ENCODE measurements at places on chromosomes 11 and 22. TPM values are rescaled to one million over a fixed set of nuclear protein-coding genes. Genes with fewer than 3 reads are reported as not detected.

Gene OR4A16
- total RNA-seq = not detected

Gene SLC22A25
- not detected for total RNA-seq

Gene GUCY1A2
- total RNA-seq = 0.18 TPM

Gene GAS2L1
- 1.2 TPM for total RNA-seq

Gene C11orf97
- not detected for total RNA-seq

Gene PTPN5
- total RNA-seq = not detected

Gene ACAD8
- total RNA-seq = 38.2 TPM

DNA sequence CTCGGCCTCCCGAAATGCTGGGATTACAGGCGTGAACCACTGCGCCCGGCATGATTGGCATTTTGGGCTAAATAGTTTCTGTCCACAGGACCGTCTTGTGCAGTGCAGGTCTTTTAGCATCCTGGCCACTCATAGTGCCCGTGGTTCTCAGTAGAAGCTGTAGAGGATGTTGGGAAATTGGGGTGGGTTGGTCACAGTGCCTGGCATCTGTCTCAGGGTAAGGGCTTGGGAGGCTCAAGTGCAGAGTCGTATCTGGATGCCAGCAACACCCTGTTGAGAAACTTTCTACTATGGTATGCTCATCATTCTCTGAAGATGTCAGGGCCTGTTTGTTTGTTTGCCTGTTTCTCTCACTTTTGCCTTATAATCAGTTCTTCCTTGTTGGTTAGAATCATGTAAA is 21.9 kb downstream of the UBE2L3 start:
- DNase-seq = no peak

GRCh38 chr11:86463120-86463519 is 88.4 kb downstream of the CCDC81 start:
- DNase-seq = no peak

- DNase-seq = no peak
Observed at GRCh38 chr11:12968826-12969225, 40.3 kb upstream of the RASSF10 start.

GRCh38 chr11:33706546-33706945 is 5.9 kb upstream of the C11orf91 start:
- DNase-seq = no peak

DNA sequence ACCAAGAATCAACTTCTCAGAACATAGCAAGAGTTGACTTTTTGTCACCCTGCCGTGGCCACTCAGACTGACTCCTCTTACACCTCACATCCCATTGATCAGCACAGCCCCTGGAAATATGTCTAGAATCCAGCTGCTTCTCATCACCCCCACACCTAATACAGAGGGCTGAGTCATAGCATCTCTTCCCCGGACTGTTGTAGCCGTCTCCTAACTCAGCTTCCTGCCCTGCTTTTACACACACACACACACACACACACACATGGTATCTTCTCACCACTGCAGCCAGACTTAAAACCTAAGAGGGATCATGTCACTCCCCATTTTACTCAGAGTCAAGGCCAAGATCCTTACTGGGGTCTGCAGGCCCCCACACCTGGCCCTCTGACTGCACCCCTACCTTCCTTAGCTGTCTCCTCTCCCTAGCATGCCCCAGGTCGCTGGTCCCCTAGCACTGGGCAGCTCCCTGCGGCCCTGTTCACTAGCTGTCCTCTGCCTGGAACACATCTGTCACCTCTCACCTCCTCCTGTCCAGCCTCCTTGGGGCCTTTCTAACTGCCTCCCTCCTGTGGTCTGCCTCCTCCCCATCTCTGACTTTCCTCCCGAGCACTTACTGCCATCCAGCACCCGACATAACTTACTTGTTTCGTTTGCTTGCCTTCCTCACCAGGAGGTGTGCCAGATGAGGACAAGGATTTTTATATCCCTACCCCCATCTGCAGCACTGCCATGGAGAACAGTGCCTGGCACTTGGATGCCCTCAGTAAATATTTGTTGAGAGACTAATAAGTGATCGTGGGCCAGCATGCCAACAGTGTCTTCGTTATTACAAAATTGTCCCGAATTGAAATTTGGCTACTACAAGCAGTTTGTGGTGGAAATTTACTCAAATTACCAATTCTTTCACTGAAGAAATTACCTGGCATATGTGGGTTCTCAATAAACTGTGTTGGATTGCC is 61.9 kb downstream of the BMAL1 start:
- no peak for DNase-seq

- no peak for DNase-seq
Observed at GRCh38 chr22:32475468-32476010, 928 bp downstream of the FBXO7 start.

GRCh38 chr22:24855794-24856193 is 49.8 kb downstream of the SGSM1 start:
- DNase-seq = no peak

DNA sequence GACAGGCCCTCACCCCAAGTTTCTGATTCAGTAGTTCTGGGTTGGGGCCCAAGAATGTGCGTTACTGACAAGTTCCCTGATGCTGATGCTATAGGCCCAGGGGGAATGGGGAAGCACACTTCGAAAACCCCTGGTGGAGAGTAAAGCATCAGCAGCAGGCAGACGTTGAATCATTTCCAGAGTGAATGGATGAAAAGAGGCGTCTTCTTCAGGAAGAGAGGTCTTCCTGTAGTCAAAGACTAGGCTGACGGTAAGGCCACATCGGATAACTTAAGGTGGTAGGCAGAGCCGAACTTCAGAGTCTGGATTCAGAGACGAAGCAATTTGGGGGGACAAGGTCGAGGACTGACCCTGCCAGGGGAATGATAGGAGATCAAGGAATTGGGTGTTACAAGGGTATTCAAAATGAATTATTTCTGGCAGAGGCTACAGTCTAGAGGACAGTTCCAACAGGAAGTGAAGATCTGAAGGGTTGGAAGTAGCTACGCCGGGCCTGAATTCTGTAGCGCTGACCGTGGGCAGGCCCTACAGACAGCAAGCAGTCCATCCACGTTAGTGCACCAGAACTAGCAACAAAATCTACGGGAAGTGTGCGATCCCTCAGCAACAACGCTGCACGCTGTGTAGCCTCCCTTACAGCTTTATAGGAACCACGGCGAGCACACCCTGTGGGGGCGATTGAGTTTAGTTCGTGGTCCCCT is 862 bp upstream of the CENATAC start:
- DNase-seq = peak; percentile 22

DNA sequence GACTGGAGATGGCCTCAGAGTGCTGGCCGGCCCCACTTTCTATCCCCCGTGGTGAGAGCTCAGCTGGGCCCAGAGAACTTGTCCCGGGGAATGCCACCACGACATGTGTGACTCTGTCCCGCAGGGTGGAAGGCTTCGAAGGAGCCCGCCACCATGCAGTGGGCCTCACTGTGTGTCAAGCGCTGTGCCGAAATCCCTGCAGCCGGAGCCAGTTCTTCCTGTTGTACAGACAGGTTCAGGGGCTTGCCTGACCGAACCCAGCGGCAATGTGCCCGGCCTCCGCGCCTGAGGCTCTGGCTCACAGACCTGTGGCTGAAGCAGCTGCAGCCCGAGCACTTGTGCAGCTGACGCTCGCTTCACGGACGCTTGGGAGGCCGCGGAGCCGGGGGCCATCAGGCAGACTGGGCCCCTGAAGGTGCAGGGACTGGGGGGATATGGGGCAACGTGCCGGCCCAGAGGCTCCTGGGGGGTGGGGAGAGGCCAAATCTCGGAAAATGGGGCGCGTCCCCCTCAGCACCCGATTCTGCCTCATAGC is 650 bp downstream of the PPM1F start:
- peak; percentile 16 for DNase-seq

DNA sequence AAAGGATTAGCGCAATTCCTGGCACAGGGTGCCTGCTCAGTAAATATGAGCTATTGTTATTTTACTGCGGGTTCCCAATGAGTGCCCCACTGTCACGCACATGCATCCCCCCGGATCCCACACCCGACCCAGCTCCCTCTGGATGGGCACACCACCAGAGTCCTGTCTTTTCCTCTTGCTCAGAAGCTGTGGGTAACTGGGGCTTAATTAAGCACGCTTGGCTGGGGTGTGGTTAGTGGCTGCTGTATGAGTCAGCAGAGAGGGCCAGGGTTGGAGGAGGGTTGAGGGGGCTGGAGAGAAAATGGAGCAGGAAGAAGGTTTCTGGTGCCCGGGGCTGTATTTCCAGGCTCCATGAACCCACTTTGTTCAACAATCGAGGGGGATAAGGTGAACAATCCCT is 30.3 kb upstream of the NECTIN1 start:
- no peak for DNase-seq

DNA sequence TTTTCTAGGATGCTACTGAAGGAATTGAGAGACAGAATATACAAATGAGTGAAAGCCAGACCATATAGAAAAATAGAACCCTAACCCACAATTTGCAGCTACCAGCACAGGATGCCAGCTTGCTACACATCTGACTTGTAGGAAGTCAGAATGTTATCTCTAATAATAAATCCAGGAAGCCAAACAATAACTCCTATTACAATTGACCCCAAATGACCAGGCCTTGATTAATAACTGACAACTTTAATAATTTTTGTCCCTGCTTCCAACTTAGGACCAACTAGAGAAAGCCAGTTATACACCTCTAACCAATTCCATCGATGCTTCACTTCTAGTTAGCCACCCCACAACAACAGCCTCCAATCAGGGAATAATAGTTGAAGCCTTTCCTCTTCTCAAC is 193.4 kb downstream of the CASP12 start:
- DNase-seq = no peak

DNA sequence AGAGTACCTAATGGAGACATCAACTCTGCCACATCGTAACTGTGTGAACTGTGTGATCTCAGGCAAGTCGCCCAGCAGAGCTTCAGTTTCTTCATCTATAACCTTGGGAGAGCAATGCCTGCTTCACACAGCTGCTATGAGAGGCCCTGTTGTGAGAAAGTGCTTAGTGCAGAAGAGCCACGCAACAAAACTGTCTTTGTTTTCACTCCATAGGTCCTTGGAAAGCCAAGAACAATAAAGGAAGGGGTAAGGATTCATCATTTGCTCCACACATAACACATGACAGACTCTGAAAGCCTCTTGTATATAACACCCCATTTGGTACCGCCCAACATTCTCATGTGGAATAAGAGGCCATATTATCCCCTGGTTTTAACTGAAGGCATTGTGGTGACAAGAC is 231.9 kb upstream of the ISX start:
- no peak for DNase-seq

DNA sequence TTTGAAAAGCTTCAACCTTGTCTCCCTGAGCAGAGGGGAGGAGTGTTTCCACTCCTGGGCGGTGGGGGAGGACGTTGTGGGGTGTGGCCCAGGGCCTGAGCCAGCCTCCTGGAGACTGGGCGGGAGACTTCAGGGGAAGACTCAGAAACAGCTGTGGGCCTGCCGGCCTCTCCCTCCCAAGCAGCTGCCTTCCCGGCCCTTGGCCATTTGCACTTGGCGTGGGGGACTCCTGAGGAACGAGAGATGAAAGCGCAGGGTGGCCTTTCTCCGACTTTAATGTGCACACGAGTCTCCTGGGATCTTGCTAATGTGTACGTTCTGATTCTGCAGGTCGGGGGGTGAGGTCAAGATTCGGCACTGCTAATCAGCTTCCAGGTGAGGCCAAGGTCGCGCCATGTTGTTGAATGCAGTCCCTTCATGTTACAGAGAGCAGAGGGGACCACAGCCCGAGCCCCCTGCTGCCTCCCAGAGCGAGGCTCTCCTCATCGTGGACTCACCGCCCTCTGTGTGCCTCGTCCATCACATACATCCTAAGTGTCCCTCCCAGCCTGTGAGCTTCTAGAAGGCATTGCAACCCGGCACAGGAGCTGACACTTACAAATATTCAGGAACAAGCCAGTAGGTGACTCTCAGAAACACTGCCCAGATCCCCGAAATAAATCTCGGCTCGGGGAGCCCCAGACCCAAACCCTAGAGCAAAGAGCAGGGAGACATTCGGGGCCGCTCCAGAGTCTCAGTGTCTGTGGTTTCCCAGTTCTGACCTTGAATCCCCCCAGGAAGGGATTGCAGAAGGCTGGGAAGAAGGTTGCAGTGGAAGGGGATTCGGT is 7.7 kb downstream of the LIF start:
- no peak for DNase-seq

- no peak for DNase-seq
Observed at GRCh38 chr11:110479108-110480101, 49.7 kb downstream of the FDX1 start.

DNA sequence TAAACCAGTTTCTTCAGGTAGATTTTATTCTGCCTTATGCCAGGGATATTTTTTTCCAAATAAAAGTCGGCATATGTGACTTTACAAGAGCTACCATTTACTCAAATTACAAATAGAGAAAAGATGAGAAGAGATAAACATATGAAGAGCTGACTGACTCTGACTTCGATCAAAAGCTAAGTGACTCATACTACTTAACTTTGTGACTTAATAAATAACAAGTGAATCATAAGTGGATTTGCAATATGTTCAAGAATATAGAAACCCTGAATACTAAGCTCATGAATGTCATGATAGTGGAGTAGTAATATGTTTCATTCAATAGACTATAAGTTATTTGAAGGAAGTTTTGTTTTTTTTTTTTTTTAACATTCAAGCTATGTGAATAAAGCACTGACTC is 130.5 kb upstream of the ANO3 start:
- no peak for DNase-seq

GRCh38 chr22:32448980-32449379 is 15.3 kb downstream of the BPIFC start:
- DNase-seq = no peak

GRCh38 chr11:33737362-33737821 is 1.2 kb upstream of the CD59 start:
- DNase-seq = no peak

DNA sequence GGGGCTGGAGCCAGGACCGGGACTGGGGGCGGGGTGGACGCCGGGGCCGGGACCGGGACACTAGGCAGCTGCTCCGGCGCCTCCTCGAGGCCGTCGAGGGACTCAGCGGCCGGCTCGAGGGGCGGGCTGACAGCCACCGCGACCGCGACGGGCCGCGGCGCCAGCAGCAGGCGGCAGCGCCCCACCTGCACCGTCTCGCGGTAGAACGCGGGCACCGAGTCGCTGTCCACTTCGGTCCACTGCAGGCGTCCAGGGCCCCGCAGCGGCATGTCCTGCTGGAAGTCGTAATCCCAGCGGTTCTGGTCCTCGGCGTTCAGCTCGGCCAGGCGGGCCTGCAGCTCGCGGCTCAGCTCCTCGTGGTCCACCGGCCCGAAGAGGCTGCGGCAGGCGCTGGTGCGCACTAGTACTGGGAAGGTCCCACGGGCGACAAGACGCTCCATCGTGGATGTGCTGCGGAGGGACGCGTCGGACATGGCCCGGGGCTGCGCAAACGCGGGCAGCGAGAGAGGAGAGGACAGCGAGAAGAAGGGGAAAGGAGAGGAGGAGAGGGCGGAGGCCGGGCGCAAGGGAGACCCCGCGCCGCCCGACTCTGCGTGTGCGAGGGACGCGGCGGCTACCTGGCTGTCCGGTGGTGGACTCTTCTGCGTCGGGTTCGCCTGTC is 428 bp downstream of the CDKN1C start:
- peak; percentile 40 for DNase-seq
